Putamen (tissue), 1 donor: ENCODE measurements at places on chromosomes 7 and 10.

GRCh38 chr10:118569882-118570252, 25.6 kb downstream of the PRLHR start:
- no peak for DNase-seq

- DNase-seq = no peak
Measured at GRCh38 chr7:29043576-29043975, 85.4 kb upstream of the TRIL start.

DNA sequence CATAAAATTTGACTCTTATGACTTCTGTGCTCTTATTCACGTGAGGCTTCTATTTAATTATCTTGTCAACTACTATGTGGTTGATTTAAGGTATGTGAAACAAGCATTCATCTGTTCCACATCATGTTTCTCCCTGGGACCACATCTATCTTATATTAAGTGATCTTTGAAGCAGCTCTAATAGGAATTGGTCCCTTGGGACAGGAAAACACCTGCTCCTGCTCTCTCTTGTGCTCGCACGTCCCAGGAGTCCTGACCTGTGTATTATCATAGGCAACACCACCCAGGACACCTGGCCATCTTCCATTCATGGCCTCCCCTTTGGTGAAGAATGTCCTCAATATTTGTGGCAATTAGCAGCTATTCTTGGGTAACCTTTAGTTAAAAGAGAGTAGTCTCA, 269.2 kb downstream of the NRG3 start:
- no peak for DNase-seq

GRCh38 chr7:47452295-47452694, 129.6 kb downstream of the TNS3 start:
- DNase-seq = no peak

GRCh38 chr10:68857005-68857404, 29.7 kb downstream of the STOX1 start:
- DNase-seq = no peak

GRCh38 chr10:49749144-49749543, 13.0 kb downstream of the OGDHL start:
- DNase-seq = no peak

DNA sequence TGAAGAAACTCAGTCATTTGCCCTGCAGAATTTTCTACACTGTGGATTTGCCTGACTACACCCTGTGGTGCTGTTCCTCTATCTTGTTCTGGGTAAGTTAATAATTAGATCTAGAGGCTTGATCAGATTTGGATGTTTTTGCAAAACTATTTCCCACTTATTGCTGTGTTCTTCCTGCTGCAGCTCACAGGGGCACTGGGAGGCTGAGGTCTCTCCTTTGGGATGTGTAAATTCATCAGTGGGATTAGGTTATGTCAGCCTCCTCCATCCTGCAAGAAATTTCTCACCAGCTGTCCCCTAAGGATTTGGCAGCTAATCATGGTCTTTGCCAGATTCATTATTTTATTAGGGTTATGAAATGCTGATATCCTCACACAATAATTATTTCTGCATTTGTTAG, 148.1 kb upstream of the ZNF32 start:
- no peak for DNase-seq

- no peak for DNase-seq
Measured at GRCh38 chr10:107666214-107666613, 501.7 kb upstream of the SORCS1 start.

DNA sequence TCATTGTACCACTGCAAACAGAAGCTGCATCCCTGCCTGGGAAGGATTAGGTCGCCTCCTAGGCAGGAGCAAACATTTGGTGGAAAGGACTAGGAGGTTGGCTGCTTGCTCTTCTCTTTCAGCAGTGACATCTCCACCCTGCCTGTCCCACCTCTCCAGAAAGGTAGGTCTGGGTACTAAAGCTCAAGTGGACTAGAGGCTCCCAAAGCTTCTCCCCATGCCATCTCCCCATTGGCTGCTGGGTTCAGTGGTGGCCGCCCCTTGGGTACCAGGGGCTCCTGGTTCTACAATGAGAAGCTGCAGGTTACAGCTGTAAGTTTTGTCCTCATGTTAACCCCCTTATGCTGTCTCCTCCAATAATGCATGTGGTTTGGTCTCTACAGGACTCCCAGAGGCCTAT, 180.7 kb upstream of the MKI67 start:
- DNase-seq = no peak

DNA sequence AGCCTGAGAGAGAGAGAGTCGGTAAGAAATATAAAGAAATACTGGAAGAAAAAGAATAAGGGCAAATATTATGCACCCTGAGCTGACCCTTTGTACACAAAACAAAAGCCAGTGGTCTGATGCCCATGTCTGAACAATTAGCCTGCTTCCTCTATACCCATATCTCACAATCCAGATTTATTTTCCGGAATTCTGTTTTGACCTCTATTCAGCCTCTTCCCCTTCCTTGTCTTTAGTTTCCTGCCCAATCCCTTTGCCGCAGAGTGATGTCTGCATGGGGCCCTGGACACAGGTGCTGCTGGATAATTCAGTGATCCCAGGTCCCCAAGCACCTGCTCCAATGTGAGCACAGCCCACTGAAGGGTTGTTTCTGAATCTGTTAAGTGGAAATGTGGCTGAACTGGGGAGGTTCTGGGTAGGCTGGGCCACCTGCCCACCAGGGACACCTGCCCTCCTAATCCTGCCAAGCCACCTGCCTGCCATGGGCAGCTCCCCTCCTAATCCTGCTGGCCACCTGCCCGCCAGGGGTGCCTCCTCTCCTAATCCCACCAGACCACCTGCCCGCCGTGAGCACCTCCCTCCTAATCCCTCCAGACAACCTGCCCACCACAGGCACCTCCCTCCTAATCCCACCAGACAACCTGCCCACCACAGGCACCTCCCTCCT, 23.0 kb downstream of the ADGRA1 start:
- DNase-seq = no peak

- DNase-seq = no peak
Measured at GRCh38 chr7:1516586-1517251, 12.5 kb upstream of the INTS1 start.

DNA sequence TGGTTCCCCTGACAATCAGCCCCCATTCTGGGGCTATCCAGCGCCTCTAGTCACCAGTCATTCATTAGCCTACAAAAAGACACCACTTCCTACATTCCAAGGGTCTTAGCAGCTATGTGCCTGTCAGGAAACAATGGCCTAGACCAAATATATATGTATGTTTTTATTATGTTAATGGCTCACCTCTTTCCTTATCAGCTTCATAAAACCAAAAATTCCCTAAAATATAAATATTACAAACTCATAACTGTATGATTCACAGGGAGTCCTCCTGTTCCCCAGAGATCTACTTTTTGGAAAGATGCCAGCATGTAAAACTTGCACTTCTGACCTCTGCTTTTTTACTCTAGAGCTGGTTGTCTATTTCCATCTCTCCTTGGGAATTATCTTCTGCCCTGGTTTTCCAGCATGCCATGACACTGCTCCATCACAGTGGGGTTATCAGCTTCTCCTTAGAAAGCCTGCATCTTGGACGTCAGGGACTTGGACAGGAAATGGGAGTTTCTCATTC, 79.2 kb downstream of the ABCA13 start:
- no peak for DNase-seq

GRCh38 chr7:21944616-21945453, 864 bp downstream of the CDCA7L start:
- DNase-seq = peak; percentile 21

DNA sequence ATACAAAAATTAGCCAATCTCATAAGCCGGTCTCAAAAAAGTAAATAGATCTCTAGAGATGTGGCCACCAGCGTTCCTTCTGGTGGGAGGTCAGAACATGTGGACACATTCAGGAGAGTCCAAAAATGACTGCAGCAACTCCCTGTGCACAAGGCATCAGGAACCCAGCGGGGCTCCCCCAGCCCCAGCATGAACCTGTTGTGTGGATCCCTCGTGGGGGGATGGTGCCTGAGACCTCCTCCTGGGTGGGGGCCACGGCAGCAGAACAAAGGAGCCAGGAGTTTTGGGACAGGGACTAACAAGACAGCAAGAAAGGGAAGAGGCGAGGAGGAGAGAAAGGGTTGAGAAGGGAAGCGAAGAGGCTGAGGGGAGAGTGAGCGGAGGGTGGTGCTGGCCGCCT, 121.8 kb downstream of the WDR37 start:
- DNase-seq = no peak

GRCh38 chr7:147564786-147565476, 1025.6 kb upstream of the C7orf33 start:
- no peak for DNase-seq

- no peak for DNase-seq
Measured at GRCh38 chr10:103060575-103060974, 132.5 kb downstream of the NT5C2 start.

- DNase-seq = no peak
Measured at GRCh38 chr10:10126218-10126617, 891.5 kb upstream of the CELF2 start.

- DNase-seq = no peak
Measured at GRCh38 chr10:96588616-96589419, 2.0 kb upstream of the TM9SF3 start.

DNA sequence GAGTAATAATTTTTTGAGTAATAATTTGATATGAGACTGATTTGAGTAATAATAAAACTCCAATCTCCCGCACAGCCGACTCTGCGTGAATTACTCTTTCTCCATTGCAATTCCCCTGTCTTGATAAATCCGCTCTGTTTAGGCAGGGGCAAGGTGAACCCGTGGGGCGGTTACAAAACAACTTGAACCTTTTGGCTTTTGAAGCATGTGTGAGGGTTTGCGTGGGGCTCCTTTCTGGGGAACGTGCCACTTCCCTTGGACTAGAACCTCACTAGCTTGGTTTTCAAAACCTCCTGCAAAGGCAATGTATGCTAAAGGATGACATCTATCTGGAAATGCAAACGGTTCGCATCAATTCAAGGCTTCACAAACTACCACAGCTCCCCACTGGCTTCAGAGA, 1.5 kb downstream of the CRPPA start:
- DNase-seq = no peak

DNA sequence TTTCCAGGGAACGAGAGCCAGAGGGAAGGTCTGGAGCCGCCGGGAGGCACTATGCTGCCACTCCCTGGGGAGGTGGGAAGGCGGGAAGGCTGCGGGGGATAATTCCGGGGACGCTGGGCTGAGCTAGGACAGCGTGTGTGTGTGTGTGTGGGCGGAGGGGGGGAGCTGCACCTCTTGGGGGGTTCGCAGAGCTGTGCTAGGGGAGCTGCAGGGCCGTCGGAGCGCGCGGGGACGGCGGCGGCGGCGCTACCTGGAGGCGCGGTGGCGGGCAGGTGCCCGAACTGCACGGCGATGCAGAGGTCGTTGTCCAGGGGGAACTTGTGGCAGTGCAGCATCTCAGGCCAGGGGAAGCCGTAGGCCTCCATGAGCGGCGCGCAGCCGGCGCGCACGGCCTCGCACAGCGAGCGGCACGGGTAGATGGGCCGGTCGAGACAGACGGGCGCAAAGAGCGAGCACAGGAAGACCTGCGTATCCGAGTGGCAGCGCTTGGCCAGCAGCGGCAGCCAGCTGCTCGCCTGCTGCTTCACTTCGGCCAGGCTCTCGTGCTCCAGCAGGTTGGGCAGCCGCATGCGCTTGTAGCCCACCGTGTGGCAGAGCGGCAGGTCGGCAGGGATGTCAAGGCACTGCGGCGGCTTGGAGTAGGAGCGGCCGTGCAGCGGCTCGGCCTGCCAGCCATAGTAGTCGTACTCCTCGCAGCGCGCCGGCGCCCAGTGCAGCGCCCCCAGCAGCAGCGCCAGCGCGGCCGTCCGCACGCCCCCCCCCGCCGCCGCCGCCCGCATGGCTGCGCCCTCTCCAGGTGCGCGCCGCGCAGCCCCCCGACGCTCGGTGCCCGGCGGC, 526 bp downstream of the SFRP5 start:
- no peak for DNase-seq

DNA sequence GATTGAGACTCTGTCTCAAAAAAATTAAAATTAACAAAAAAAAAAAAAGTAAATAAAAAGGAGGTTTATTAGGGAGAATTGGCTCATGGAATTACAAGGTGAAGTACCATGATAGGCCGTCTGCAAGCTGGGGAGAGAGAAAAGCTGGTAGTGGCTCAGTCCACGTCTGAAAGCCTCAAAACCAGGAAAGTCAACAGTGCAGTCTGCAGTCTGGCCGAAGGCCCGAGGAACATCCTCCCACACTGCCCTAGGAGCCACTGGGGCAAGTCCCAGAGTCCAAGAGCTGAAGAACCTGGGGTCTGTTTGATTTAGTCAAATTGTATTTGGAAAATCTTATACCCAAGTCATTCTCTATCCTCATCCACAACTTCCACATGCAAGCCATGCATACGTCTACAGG, 59.0 kb upstream of the RAB18 start:
- DNase-seq = no peak

DNA sequence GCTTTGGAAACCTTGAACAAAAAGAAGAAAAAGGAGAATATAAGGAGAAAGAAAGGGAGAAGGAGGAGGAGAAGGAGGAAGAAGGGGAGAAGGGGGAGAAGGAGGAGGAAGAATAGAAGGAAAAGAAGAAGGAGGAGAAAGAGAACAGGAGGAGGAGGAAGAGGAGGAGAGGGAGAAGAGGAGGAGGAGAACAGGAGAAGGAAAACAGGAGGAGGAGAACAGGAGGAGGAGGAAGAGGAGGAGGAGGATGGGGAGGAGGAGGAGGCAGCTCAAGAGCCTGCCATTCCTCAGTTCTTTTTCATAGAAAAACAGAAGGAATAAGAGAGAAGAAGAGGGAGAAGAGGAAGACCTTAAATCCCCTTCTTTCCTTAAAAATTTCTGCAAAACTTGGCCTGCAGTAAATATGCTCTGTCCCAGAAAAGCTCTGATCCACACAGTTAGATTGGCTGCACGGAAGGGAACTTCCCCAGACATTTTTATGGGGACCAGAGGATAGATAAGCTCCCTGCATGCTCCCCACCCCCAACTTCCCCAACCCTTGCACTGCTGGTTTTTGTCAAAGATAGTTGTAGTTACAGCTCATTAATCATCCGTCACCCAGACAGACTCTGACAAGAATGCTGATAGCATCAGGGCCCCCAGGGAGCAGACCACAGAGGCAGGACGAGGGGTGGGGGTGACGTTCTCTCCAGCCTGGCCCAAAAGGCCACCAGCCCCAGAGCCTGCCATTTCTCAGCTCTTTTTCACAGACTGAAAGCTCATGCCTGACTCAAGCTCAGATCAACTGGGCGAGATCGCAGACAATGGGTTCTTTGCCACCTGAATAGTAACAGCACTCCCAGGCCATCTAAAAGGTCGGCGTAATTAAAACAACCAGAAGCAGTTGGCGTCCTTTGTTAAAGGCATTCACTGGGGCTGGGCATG, 34.5 kb upstream of the LYZL1 start:
- no peak for DNase-seq

DNA sequence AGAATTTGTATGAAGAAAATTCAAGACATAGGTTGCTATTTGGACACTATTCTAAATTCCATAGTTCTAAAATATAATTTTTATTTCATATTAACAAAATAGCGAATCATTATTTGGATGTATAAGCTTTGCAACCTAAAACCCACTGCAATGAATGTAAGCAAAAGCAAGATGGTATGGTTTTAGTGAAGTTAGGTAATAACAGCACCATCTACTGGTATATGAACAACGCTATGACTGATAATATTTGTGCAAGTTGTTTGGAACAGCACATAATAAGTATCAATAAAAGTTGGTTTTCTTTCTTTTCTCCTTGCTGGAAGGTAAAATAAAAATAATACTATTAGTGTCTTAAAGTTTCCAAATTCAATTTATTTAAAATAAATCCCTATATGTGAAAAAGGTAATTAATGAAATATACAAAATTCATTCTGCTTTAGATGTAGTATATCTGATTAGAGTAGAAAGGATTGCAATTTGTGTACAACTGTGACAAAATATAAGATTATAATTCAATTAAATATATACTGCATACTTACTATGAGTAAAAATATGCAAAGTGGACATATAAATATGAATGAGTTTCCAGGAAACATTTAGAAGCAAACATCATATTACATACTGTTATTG, 79.0 kb upstream of the LSM8 start:
- peak; percentile 32 for DNase-seq

GRCh38 chr7:47301657-47302295, 280.1 kb downstream of the TNS3 start:
- no peak for DNase-seq
